ENCODE measurements at places on chromosomes 6 and 20.

DNA sequence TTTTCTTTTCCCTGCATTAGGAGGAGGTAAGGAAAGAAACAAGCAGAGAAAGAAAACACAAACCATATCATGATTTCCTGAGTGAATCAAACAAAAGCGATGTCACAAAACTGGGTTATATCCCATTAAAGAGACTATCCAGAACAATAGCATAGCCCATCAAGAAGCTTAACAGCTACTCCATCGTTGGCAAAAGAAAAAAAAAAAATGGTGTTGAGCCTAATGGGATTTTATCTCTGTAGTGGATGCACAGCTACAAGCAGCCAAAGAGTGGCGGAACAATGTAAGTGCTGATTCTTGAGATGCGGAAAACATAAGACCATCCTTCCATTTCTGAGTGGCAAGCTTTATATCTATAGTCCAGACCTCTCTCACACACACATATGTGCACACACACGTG is 106.2 kb upstream of the NRSN1 start:
- DNase-seq = no peak

DNA sequence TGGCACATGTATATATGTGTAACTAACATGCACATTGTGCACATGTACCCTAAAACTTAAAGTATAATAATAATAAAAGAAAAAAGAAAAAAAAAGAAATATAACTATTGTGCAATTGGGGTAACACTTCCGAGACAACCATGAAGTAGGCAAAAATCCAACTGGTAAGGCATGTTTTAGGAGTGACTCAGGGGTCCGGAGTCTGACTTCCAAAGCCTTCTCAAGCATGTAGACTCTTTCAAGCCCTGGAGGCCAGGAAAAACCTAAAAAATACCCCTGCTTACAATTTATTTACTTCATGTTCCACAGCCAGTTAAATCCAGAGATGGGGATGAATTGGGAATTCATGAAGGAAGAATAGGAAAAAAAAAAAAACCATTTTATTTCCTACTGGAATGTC is 161.3 kb upstream of the PHACTR1 start:
- DNase-seq = peak; percentile 80

GRCh38 chr20:46784436-46785127 is 75.1 kb downstream of the SLC2A10 start:
- DNase-seq = peak; percentile 74

- no peak for DNase-seq
Measured at GRCh38 chr6:33592595-33593413, 12.7 kb upstream of the BAK1 start.

- no peak for DNase-seq
Measured at GRCh38 chr6:56890066-56890465, 64.8 kb upstream of the BEND6 start.

- DNase-seq = no peak
Measured at GRCh38 chr6:90167514-90168379, 128.9 kb downstream of the BACH2 start.
